Smooth muscle cell of trachea (primary cell): ENCODE measurements at places on chromosomes 3 and 15. TPM values are rescaled to one million over a fixed set of nuclear protein-coding genes. Genes with fewer than 3 reads are reported as not detected.

Gene ZBBX
- total RNA-seq = not detected in 2 replicates

Gene TLNRD1
- 8.4 and 10.8 TPM in 2 replicates for total RNA-seq

Gene DZIP1L
- total RNA-seq = 26.3 and 34.2 TPM in 2 replicates

Gene CCR5
- under 0.01 TPM in 2 replicates for total RNA-seq

Gene RPL39L
- total RNA-seq = 13.1 and 35.6 TPM in 2 replicates

Gene ALAS1
- total RNA-seq = 45.7 and 68.5 TPM in 2 replicates

Gene TMIE
- under 0.01 TPM in 1 of 2 replicates, not detected in the other for total RNA-seq

Gene GOLGA6A
- total RNA-seq = not detected in 2 replicates

Gene RTF1
- 21.8 and 36.9 TPM in 2 replicates for total RNA-seq

Gene CPA3
- not detected in 2 replicates for total RNA-seq

Gene CERS3
- not detected in 2 replicates for total RNA-seq

Gene LRRC2
- total RNA-seq = under 0.01 and 0.99 TPM in 2 replicates

Gene DNAH12
- under 0.01 and 0.17 TPM in 2 replicates for total RNA-seq

Gene GOLGA6B
- not detected in 2 replicates for total RNA-seq

Gene DIS3L
- total RNA-seq = 25.9 and 29.1 TPM in 2 replicates
